ENCODE measurements at places on chromosomes 2 and 18.
A peak's percentile ranks its signal among the peaks of the same experiment; 100 is the strongest.

GRCh38 chr2:241242306-241242705 lies 53.8 kb downstream of the ANO7 start:
- DNase-seq = no peak

DNA sequence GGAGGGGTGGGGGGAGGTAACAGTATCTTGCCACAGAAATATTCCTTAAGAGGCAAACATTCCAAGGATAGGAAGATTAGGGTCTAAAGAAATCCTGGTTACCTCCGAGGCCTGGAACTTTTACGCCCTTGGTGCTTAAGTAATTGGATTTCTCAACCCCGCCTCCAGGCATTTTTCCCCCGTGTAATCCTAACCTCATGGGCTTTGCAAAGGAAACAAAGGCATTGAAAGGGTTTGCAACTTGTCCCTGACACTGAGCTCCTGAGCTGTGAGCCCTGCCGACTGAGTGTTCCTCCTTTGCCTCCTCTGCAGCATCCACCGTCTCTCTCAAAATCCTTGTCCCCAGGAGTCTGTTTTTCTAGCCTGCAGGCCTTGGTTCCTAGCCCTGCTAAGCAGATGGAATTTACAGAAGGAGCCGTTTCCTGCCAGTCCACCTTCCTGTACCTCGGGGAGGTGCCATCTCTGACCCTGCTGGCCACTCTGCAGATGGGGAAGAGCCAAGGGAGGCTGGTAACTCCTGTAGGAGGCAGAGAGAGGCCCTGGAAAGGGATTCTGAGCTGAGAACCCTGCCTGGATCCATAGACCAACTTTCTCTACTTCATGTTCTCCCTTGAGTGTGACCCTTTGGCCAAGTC lies 24.2 kb downstream of the TET3 start:
- DNase-seq = no peak

DNA sequence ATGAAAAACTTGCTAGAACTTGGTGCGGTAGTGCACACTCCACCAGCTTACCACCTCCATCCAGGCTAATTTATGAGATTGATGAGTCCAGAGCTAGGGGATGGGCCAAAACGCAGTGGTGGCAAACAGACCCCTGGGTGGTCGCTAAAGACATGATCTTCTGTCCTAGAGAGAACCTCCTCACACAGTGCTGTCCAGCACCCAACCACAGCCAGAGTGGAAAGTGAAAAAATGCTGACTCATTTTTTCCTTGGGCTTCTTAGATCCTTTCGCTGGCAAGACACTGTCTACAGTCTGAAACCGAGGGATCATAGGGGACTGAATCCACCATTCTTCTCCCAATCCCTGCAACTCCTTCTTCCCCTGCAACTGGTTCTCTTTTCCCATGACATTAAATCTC lies 4.1 kb downstream of the ANTXR1 start:
- no peak for DNase-seq

DNA sequence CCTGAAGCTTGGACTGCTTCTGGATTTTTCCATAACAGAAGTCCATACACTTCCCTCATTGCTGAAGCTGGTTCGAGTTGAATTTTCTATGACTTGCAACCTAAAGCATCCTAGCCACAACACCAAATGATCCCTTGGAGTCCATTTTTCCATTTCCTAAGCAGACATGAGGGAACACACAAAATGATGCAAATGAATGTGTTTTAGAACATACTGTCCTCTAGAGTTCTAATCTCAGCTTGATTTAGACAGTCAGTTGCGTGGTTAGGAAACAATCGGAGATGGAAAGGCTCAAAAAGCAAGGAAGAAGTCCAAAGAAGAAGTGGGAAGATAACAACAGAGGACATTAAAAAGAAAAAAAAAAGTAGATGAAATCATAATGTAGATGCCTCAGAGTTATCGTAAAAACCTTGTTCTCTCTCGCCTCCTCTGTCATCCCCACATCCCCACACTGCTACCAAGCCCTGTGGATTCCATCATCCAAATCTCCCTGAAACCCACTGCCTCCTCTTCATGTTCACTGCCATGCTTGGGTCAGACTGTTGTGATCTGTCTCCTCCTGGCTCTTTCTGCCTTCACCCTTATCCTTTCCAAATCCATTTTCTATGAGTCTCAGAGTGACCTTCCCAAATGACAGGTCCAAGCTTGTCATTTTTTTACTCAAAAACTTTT lies 58.4 kb downstream of the TMEM247 start:
- peak; percentile 84 for DNase-seq

GRCh38 chr18:79805211-79805887 lies 7.6 kb downstream of the KCNG2 start:
- no peak for DNase-seq

GRCh38 chr18:21664069-21664468 lies 40.5 kb downstream of the ABHD3 start:
- DNase-seq = no peak

DNA sequence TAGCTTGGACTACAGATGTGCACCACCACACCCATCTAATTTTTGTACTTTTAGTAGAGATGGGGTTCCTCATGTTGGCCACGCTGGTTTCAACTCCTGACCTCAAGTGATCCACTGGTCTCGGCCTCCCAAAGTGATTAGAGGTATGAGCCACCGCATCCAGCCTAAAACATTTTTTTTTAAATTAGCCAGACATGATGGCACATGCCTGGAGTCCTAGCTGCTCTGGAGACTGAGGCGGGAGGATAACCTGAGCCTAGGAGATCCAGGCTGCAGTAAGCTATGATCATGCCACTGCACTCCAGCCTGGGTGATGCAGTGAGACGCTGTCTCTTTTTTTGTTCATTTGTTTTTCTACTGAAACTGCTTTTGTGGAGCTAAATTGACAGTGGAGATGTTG lies 64.6 kb upstream of the ATG16L1 start:
- DNase-seq = no peak

DNA sequence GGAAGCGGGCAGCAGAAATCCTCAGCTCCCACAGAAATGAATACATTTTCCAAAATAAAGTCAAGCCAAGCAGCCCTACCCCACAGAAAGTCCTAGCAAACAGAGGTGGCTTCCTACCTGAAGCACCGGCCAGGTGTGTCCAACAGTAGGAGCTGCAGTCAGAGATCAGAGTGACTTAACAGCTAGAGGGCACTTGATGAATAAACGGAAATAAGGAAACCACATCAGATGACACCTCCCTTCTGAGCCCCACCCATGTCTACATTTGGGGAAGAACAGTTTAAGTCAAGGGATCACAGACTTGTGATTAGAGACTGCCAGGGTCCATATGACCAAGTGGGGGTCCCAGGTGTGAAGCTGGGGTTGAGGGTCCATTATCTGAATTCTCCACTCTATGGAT lies at the start of gene CXCR1:
CXCR1 (minus strand) TSS at position 172 of the 400 bp plus-strand sequence. CDS start 1,751 bp downstream, outside the sequence.
- no peak for DNase-seq

GRCh38 chr2:31274401-31275075 lies 40.6 kb downstream of the EHD3 start:
- DNase-seq = no peak

- DNase-seq = no peak
Measured at GRCh38 chr2:72147303-72147971, at the start of gene CYP26B1. Gene CYP26B1 (minus strand): TSS chr2:72147862. CDS start chr2:72147834, 28 bp downstream.

GRCh38 chr2:111618226-111618977 lies 265.6 kb downstream of the ANAPC1 start:
- no peak for DNase-seq

DNA sequence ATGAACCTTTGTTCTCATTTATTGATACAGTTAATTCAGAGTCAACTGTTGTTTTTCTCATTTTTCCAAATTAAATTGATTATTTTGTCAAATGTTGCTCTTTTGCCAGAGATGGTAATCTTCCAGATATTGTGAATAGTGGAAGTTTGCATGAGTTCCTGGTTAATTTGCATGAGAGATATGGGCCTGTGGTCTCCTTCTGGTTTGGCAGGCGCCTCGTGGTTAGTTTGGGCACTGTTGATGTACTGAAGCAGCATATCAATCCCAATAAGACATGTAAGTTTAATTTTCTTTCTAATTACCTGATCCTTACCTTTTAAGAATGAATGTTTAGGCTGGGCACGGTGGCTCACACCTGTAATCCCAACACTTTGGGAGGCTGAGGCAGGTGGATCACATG lies 7.8 kb downstream of the CYP20A1 start:
- DNase-seq = no peak

GRCh38 chr2:129428086-129428660 lies 551.3 kb upstream of the RAB6C start:
- DNase-seq = no peak

GRCh38 chr2:33084433-33084832 lies 137.7 kb downstream of the LTBP1 start:
- no peak for DNase-seq

GRCh38 chr2:225022188-225022587 lies 20.1 kb downstream of the DOCK10 start:
- no peak for DNase-seq

- no peak for DNase-seq
Measured at GRCh38 chr2:15521641-15522181, 39.4 kb downstream of the NBAS start.

DNA sequence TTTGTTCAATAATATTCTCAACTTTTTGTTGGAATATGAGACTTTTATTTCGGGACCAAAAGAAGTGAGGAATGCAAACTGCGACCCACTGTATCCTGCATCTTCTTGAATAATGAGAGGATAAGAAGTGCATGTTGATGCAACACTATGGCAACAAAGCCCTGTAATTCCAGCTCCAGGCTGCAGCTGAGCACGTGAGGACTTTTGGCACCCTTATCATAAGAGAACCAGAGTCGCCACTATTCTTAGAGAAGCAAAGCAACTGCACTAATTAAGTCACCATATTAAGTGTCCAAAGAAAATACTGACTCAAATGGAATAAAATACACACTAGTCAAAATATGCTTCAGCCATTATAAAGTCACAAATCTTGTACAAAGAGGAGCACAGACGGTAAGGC lies 65.8 kb downstream of the FAM210A start:
- no peak for DNase-seq

DNA sequence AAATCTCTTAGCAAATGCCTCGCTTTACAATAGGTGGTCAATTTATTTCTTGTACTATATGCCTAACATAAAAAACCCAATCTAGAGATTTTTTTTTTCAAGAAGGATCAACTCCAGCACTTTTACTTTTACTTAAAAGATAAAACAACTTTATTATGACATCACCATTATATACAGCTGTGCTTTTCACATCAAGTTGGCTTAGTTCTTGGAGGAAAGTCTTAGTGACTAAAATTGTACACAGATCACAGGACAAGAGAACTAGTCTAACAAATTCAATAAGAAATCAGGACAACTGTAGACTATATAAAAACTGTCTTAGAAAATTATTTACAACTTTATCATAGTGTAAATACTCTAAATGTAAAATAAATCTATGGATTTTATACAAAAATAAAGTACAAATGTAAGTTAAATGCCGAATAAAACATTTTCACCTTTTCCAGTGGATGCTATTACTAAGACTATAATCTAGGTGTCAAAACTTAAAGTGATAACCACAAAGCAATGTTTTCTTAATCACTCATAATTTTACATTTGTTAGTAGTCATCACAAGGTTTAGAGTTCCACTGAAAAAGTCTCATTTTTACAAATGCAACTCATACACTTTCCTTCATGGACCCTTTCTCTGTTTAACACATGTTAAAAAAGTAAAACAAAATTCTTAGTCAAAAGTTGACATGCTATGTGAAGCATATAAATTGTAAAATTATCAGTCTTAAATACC lies 5.4 kb upstream of the CD302 start:
- DNase-seq = no peak

DNA sequence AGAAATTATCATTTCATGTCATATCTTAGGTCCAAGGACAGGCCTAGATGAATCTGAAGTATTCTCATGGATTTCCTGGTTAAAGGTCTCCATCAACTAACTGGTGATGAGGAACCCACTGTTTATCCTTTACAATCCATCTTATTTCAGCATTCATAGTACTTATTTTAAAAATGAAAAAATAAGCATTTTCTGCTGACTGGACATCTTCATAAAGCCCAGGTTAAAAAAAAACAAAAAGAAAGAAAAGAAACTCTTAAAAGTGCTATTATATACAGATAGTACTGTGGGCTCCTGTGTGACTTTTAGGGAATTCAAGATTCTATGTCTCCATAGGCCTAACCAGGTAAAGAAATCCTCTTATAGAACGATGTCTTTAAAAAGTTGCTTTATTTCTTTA lies 7.1 kb downstream of the ERBB4 start:
- DNase-seq = no peak

GRCh38 chr2:127453392-127454171 lies 35.4 kb downstream of the PROC start:
- no peak for DNase-seq

- DNase-seq = no peak
Measured at GRCh38 chr2:10617241-10617640, 72.5 kb downstream of the NOL10 start.

- no peak for DNase-seq
Measured at GRCh38 chr18:57698571-57699276, 77.1 kb upstream of the NARS1 start.

DNA sequence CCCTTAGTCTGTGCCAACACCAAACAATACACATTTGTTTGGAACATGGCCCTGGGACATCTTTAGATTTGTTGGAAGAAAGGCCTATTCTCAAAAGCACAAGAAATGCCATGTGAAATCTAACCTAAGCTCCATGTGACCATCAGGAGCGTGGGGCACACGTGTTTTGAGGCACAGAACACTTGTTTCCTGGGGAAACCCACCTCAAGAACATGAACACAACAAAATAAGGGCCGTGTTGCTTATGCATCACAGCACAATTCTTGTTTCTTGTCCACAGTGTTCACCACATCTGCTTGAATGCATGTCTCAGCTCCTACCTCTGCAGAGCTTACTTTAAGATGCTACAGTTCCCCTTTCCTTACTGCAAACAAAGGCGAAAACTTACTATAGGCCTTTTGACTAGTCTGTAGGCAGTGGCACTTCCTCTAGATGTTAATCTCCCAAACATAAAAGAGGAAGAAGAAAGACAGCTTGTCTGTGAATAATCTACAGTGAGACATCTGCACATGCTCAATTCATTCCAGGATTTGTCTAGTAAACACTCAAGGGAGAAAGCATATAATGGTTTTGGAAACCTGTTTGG lies 165.0 kb downstream of the ANKRD44 start:
- no peak for DNase-seq

GRCh38 chr2:230570987-230571386 lies 141.7 kb upstream of the CAB39 start:
- DNase-seq = no peak

GRCh38 chr2:18506883-18507509 lies 53.5 kb downstream of the RDH14 start:
- no peak for DNase-seq

GRCh38 chr18:30545393-30545792 lies 497.1 kb downstream of the DSC3 start:
- no peak for DNase-seq
